Thymus (tissue), 14 donors: ENCODE measurements at places on chromosomes 6 and 20.

DNA sequence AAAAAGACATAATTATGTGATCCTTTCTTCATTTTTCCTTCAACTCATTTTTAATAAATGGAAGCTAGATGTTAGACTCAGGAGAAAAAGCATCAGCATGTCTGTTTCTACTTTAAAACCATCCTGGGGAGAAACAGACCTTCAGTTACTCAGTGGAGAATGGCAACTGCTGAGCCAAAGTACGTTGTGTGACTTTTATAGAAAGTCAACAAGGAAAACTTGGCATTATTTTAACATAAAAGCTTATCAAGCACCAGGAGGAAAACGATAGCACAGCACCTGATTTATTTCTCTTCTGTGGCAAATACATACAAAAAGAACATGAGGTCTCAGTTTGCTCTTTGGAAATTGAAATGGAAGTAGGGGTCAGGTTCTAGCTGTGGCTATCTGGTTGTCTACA lies 115.3 kb upstream of the RIPOR2 start:
- no peaks in the 10 kb centered on the region for H3K36me3 ChIP-seq
- peaks cover 31% of the 10 kb centered on the region for H3K4me1 ChIP-seq
- H3K27ac ChIP-seq, result no peak overlapping the region
- DNase-seq, result no peak
- no peak overlapping the region for H3K4me3 ChIP-seq
- no peaks in the 10 kb centered on the region for H3K27me3 ChIP-seq

DNA sequence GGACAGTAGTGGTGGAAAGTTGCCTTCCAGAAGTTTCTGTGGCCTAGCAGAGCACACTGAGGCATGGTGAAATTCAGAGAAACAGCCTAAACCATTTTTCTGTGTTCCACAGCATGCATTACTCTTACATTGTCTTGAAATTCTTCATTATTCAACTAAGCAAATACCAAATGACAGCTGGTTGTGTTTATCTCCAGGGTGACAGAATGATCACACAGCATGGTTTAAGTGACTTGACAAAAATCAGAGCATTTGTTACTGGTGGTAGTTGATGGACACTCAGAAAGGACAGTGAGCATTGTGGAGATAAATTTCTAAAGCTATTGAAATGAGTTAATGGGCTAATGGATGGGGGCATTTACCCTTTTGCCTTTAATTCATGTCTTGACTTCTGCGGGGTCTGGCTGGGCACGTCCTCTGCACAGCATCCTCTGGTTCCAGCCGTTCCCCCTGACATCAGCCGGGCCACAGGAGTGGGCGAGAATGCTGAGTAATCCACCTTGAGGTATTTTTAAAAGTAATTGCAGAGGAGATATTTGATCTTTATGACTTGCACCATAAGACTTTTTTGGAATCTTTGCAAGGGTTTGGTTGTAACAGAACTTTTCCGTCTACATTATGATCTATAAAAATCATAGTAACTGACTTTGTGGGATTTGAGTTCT lies 78.9 kb upstream of the SCP2D1 start:
- DNase-seq, result no peak
- H3K27me3 ChIP-seq, result no peaks in the 10 kb centered on the region
- no peaks in the 10 kb centered on the region for H3K36me3 ChIP-seq
- H3K27ac ChIP-seq, result no peak overlapping the region
- no peak overlapping the region for H3K4me3 ChIP-seq

- H3K27ac ChIP-seq, result no peak overlapping the region
- H3K36me3 ChIP-seq, result no peaks in the 10 kb centered on the region
- H3K27me3 ChIP-seq, result no peaks in the 10 kb centered on the region
- H3K4me3 ChIP-seq, result no peak overlapping the region
Observed at GRCh38 chr6:123507582-123507981, 129.2 kb downstream of the TRDN start.

GRCh38 chr20:20566516-20566915 lies 145.9 kb downstream of the RALGAPA2 start:
- no peak overlapping the region for H3K27ac ChIP-seq
- no peaks in the 10 kb centered on the region for H3K27me3 ChIP-seq
- peaks cover 3% of the 10 kb centered on the region for H3K36me3 ChIP-seq
- no peak for DNase-seq
- H3K4me3 ChIP-seq, result no peak overlapping the region
- H3K4me1 ChIP-seq, result no peaks in the 10 kb centered on the region

DNA sequence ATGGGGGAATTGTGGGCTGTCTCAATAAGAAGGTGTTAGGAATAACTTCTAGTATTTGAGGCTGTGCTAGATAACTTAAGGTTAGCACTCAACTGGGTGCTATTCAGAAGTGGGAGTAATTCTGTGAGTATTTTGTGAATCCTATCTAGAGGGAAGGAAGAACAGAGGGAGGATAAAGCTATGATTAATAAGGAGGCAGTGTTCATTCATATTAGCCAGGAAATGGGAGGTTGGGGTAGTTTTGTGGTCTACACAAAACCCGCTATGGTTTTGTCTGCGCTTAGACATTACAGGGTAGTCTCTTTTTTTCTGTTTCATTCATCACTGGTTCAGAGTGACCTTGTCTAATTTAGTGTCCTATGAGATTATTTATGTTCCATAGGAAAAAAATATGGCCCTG lies 341.0 kb downstream of the ARHGAP18 start:
- no peak overlapping the region for H3K4me3 ChIP-seq
- H3K4me1 ChIP-seq, result no peaks in the 10 kb centered on the region
- H3K27ac ChIP-seq, result no peak overlapping the region
- H3K36me3 ChIP-seq, result no peaks in the 10 kb centered on the region
- H3K27me3 ChIP-seq, result no peaks in the 10 kb centered on the region
